ENCODE measurements at places on chromosomes 3 and 15.

DNA sequence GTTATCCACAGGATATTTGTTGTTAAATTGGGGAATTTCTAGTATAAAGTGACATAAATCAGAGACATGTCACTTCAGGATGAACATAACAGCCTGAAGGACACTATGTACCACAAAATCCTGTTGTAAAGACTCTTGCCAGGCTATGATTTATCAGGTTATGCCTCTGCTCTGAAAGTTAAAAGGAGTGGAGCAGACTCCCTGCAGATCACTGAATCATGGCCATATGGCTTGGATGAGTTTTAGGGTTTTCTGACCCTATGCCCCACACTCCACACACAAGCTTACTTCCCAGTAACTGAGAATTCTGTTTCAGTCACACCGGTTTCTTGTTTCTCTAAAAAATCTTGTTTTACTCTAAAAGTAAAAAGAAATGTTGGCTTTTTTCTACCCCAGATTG lies 869.4 kb downstream of the NAALADL2 start:
- DNase-seq: no peak

- no peak for DNase-seq
These were observed 17.8 kb downstream of the MAP2K1 start for GRCh38 chr15:66404532-66404931.

DNA sequence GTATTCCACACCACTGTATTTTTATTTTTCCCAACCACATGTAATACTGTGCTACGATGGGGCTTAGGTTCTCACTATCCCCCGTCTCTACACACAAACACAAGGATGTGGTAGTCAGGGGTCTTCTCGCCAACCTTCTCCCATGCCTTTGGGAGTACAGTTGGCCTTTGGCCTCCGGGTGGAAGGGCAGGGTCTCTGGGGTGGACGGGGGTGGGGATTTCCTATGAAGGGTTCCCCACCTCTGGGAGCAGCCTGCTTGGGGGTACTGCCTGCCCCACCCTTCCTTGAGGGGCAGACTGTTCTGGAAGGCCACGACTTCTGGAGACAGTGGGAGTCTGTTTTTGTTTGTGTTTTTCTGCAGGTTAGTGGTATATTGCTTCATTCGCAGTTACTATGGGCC lies 21.3 kb upstream of the RAD18 start:
- no peak for DNase-seq

DNA sequence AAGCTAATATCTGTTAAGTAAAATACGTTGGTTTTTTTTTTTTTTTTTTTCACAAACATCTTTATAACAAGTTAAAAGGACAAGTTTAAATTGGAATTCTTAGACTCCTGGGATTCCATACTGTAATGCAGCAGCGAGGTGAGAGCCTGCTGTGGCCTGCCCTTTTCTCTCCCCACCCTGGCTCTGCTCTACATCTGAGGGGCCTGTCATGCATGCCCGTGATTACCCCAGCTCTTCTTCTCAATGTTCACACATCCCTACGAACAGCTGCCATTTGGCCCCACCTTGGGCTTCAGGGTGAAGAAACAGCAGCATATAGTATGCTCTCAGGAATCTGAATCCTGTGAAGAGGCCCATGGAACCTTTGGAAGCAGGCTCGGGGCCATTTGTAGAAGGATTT lies 14.7 kb downstream of the CFAP91 start:
- no peak for DNase-seq

- DNase-seq: no peak
These were observed 1023.2 kb downstream of the TBL1XR1 start for GRCh38 chr3:176174060-176174459.

- no peak for DNase-seq
These were observed 79.5 kb upstream of the KLHL25 start for GRCh38 chr15:85874236-85874635.

DNA sequence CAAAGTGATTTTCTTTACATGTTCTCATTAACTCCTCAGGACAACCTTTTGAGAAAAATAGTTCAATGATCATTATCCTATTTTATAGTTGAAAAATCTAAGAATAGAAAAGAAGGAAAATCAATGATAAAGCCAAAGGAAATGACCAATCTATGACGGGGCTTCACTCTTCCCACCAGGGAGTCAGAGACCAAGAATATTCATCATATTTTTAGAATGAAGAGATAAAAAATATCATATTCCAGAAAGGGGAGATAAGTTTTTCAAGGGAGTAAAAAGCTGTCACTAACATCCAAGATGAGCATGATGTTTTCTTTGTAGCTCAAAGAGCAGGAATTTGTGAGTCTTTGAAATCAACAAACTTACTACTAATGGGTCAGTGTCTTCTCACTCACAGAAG lies 71.5 kb upstream of the LPP start:
- DNase-seq: no peak

GRCh38 chr3:8739757-8740504 lies 6.3 kb downstream of the CAV3 start:
- no peak for DNase-seq

GRCh38 chr3:126537730-126538281 lies 13.9 kb downstream of the CHST13 start:
- DNase-seq: no peak

GRCh38 chr3:197847866-197848401 lies 56.9 kb downstream of the LRCH3 start:
- peak; percentile 60 for DNase-seq

DNA sequence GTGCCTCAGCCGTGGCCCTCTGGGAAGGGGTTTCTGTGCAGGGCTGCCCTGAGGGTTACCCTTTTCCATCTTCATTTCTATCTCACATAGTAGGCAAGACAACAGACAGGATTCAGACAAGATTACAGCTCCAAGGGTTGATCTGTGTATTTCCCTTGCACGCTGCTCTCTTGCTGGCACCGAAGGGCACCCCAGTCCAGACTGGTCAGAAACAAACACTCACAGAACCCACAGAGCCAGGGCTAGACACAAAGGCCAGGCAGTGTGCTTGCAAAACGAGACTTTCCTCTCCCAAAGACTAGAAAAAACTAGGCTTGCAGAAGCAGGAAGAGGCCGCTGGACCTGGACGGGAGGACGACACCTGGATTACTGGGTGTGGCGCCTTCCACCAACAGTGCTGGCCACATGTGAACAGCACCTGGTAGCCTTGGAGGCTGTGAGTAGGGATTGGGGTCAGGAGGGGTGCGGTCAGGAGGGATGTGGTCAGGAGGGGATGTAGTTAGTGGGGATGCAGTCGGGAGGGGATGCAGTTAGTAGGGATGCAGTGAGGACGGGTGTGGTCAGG lies 96.8 kb downstream of the BDH1 start:
- DNase-seq: no peak

DNA sequence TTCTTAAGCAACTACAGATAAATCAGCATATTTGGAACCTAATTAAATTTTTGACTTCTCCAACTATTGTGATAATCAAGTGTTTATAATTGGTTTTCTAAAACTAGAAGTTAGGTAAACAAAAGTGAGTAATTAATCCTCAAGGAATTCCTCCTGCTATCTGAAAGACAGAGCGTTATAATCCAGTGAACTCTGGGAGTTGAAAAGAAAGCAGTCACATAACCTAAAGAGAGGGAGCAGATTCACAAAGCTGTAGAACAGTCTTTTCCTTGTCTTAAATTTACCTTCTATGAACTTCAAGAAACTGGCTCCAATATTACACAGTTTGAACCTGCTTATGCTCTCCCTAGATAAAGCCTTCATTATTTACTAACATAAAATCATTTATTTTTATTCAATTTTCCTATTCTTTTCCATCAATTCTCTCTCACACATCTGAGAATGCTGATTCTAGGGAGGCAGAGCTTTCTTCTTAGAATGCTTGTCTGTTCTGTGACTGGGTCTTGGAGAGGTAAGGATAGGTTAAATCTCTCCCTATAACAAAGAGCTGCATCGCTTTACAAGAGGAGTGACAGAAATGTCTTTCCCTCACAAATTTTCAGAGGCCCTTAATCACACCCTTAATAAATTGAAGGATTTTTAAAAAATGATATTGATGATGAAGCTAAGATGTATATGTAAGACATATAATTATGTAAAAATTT lies 132.8 kb downstream of the TUSC7 start:
- DNase-seq: no peak

- DNase-seq: no peak
These were observed 490.8 kb downstream of the MCTP2 start for GRCh38 chr15:94722024-94722636.

- DNase-seq: peak; percentile 35
These were observed 42.3 kb downstream of the PSMD6 start for GRCh38 chr3:63980830-63981498.

DNA sequence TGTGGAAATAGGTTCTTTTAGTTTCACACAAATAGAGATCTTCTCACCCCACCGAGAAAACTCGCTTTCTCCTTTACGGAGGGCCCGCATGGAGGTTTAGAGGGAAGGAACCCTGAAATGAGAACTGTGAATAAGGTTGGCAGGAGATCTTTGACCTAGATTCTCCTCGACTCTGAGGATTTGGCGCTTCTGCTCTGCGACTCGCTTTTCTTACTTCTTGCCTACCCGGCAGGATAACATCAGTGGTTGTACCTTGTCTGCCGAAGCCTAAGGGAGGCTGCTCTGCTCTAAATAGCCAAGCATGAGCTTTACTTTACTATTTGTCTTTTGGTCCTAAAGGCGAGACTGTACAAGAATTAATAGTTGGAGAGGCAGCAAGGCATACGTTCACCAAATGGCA lies 473.3 kb upstream of the TPRG1 start:
- DNase-seq: no peak

GRCh38 chr3:11250902-11251806 lies 21.0 kb upstream of the ATG7 start:
- DNase-seq: peak; percentile 22

DNA sequence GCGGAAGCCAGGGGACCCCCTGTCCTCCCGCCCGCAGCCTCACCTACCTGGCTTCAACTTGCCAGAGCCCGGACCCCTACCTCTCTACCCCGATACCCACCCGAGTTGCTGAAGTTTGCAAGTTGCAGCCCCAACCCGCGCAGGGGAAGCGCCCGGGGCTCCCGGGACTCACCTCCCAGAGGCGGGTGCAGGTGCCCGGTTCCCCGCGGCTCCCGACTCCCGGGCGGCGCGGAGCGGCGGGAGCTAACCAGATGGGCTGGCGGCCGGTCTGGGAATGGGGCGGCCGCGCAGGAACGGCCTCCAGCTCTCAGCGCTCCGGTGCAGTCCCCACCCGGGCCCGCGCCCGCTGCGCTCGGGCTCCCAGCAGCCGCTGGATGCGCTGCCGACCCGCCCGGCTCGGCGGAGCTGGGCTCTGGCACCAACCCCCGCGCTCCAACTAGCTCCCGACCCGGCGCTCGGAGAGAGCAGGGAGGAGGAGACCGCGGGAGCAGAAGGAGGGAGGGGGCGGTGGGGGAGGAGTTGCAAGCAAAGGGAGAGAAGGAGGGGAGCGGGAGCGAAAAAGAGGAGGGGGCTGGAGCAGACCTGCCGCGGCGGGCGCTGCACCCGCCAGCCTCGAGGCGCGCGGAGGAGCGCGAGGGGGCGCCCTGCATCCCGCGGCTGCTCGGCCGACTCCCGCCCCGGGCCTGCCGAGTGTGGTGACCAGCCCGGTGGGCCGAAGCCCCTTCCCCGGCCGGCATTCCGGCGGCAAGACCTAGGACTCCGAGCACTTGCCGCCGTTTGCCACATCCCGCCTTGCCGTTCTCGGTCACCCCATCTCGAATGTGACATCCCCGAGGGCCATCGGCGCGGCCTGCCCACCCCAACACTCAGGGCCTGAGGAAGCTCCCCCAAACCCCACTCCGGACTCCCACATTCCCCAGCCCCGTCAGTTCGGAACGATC lies at the start of gene SEMA5B:
Gene SEMA5B (minus strand): TSS at position 472 of the 941 bp plus-strand sequence. CDS start 66,500 bp downstream, outside the sequence.
- DNase-seq: no peak

DNA sequence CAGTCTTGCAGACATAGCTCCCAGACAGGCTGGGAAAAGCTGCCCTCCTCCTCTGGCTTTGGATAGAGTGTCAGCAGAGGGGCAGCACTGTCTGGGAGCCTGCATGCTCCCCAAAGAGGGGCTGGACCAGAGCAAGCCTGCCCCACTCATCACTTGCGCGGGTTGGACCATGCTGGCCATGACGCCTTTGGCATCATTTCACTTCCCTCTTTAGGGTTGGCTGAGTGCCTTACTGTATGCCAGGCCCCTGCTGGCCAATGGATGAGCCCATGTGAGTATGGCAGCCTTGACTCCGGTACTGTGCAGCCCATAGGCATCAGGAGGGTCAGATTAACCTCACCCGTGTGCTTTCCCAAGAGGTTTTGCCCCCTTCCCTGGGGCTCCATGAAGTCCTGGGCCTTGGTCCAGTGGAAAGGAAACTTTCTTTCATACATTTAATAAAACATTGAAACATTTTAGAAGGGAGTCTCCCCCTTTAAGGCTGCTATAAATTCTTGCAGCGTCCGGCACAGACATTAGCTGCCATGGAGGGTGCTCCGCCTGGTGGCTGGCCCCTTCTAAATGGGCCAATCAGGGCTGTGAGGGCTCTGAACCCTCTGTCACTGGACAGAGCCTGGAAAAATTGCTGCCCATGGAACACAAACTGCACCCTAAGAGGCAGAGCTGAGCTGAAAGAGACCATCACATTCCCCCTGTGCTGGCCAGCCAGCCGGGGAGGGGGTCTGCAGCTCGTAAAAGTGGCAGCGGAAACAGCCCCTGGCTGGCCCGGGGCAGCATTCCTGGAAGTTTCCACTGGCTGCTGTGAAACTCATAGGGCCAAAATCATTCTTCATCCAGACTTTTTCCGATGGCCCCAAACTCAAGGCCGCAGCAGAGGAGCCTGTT lies 20.8 kb upstream of the DUSP7 start:
- DNase-seq: no peak

Measured in CD4-positive, alpha-beta T cell treated with Interleukin-21 for 1 hour (primary cell).